Neural crest cell (in vitro differentiated cells): ENCODE measurements at places on chromosomes 1 and 21.

DNA sequence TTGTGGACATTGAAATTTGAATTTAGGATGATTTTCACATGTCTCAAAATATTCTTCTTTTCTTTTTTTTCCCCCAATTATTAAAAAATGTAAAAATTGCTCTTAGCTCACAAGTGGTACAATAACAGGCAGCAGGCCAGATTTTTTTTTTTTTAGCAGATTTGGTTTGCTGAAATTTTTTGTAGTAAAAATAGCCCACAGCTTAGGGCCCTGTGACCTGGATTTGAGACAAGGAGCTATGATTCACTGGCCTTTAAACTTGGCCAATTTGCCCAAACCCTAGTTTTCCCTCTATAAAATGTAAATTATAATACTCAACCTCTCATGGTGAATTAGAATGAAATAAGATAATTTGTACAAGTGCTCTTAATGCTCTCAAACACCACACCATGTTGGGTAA, 253.8 kb downstream of the DYRK1A start:
- no peak for DNase-seq

GRCh38 chr1:53964109-53964508, 18.0 kb downstream of the LRRC42 start:
- no peak for DNase-seq

- DNase-seq: no peak
These were observed 298.3 kb downstream of the PDE4B start for GRCh38 chr1:66090859-66091457.

DNA sequence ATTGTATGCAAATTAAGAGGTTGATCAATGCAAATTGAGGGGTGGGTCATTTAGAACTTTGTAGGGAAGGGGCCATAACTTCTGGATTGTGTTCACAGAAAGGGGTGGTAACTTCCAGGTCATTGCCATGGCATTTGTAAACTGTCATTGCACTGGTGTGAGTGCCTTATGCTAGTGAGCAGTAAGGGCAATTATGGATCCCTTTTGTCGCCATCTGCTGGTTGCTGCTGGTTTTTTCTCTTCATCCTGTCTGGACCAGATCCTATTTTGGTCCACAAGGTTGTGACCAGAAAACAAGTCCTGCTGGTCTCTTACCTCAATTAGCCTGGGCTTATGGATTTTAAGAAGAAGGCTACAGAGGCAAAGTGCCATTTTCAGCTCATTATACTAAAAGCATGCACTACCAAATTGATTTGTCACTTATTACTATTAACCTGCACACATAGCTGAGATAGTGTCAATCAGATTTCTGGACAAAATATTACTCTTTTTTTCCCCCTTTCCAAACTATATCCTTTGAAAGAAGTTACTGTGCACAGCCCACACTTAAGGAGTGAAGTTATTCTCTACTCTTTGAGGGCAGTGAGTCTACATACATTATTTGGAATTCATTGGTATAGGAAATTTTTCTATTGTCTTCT, 196.2 kb downstream of the ZC3H11B start:
- peak; percentile 62 for DNase-seq

GRCh38 chr1:183968386-183968785, 69.1 kb downstream of the COLGALT2 start:
- DNase-seq: no peak

- no peak for DNase-seq
These were observed 304.4 kb downstream of the RRAGC start for GRCh38 chr1:38555130-38555529.

DNA sequence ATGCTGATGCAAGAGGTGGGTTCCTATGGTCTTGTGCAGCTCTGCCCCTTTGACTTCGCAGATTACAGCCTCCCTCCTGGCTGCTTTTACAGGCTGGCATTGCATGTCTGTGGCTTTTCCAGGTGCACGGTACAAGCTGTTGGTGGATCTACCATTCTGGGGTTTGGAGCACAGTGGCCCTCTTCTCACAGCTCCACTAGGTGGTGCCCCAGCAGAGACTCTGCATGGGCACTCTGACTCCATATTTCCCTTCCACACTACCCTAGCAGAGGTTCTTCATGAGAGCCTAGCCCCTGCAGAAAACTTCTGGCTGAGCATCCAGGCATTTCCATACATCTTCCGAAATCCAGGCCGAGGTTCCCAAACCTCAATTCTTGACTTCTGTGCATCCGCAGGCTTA, 989.0 kb downstream of the PLA2G4A start:
- no peak for DNase-seq

- DNase-seq: no peak
These were observed 22.9 kb upstream of the ARHGEF10L start for GRCh38 chr1:17516303-17517214.

GRCh38 chr1:6960291-6960811, 175.1 kb downstream of the CAMTA1 start:
- DNase-seq: no peak

- DNase-seq: no peak
These were observed 613 bp upstream of the GPATCH4 start for GRCh38 chr1:156601892-156602291.
